ENCODE measurements at places on chromosomes 5 and 9. TPM values are rescaled to one million over a fixed set of nuclear protein-coding genes. Genes with fewer than 3 reads are reported as not detected.

The STPG3 gene
- polyA plus RNA-seq = not detected

The CDK9 gene
- 49.7 TPM for polyA plus RNA-seq

- no peaks in the 10 kb centered on the region for H3K27me3 ChIP-seq
- H3K4me3 ChIP-seq = no peak overlapping the region
- no peak overlapping the region for H3K27ac ChIP-seq
Observed at GRCh38 chr5:117246424-117246823, 671.8 kb upstream of the SEMA6A start.

- H3K4me1 ChIP-seq = peaks cover 15% of the 10 kb centered on the region
- peak overlapping the region; percentile 89 for H3K27ac ChIP-seq
- no peak for DNase-seq
- peaks cover 67% of the 10 kb centered on the region for H3K36me3 ChIP-seq
- no peaks in the 10 kb centered on the region for H3K27me3 ChIP-seq
Observed at GRCh38 chr5:180332861-180333260, 20.3 kb downstream of the GFPT2 start.

DNA sequence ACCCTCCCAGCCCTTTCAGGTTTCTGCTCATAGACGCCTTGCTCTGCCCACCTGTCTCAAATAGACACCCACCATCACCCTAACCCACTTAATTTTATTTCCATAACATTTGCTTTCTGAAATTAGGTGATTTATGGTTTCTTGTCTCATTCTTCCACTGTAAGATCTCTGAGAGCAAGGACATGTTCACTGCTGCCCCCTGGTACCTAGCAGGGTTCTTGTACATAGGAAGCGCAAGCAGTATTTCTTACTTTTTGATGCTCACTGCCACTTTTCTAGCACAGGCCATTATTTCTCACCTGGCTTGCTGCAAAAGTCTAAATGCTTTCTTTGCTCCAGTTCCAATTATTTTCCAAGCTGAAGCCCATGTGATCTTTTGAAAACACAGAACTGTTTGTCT is 16.8 kb downstream of the C9orf57 start:
- H3K27me3 ChIP-seq = no peaks in the 10 kb centered on the region
- DNase-seq = no peak
- no peaks in the 10 kb centered on the region for H3K4me1 ChIP-seq
- no peak overlapping the region for H3K4me3 ChIP-seq
- H3K27ac ChIP-seq = no peak overlapping the region
- H3K36me3 ChIP-seq = no peaks in the 10 kb centered on the region

GRCh38 chr5:76522103-76522935 is 100.9 kb downstream of the F2RL2 start:
- no peak for DNase-seq
- H3K27ac ChIP-seq = peak overlapping the region; percentile 82
- H3K36me3 ChIP-seq = no peaks in the 10 kb centered on the region
